NCI-H146 (cell line): ENCODE measurements at places on chromosomes 12 and 14.

DNA sequence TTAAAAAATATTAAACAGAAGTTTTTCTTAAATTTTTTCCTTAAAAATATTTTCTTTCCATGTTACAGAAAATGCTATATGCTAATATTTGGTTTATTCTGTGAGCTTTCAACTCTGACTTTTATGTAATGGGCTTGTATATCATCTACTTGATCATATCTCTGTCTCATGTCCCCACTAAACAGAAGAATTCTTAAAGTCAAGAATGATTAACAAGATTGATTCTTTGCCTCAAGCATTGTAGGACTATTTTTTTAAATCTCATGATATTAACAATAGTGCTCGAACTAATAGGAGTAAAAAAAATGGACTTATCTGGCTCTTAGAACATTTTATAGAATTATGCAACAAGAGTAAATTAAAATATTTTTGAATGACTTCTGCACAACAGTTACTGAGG is 206.3 kb downstream of the C12orf50 start:
- DNase-seq, result no peak

- no peak for DNase-seq
Measured at GRCh38 chr12:102993537-102993936, 36.1 kb downstream of the ASCL1 start.

GRCh38 chr14:89093083-89093730 is 268.8 kb downstream of the TTC8 start:
- no peak for DNase-seq

- DNase-seq, result no peak
Measured at GRCh38 chr12:64278421-64278820, 56.3 kb upstream of the KICS2 start.

- peak; percentile 95 for DNase-seq
Measured at GRCh38 chr12:10364815-10365622, 24.8 kb downstream of the KLRK1 start.

GRCh38 chr12:132163041-132163910 is 19.0 kb downstream of the NOC4L start:
- DNase-seq, result peak; percentile 11

- no peak for DNase-seq
Measured at GRCh38 chr12:14810167-14810952, 3.6 kb downstream of the SMCO3 start.

GRCh38 chr12:24993793-24994192 is 44.9 kb upstream of the BCAT1 start:
- no peak for DNase-seq

DNA sequence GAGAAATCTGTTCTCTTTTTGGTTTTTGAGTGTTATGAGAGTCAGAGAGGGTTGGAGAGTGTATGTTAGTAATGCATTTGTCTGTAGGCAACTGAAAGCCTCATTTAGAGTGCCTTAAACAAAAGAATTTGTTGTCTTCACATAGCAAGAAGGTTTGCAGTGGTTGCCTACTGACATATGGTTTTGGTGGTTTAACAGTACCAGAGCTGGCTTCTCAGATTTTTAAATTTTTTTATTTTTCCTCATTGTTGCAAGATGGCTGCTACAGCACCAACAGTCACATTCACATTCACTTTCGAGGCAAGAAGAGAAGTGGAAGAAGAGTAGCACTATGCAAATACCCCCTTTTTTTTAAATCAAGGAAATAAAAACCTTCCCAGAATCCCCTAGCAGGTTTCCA is 106.5 kb downstream of the ADCK1 start:
- no peak for DNase-seq

- no peak for DNase-seq
Measured at GRCh38 chr12:60269611-60270269, 673.9 kb downstream of the SLC16A7 start.

DNA sequence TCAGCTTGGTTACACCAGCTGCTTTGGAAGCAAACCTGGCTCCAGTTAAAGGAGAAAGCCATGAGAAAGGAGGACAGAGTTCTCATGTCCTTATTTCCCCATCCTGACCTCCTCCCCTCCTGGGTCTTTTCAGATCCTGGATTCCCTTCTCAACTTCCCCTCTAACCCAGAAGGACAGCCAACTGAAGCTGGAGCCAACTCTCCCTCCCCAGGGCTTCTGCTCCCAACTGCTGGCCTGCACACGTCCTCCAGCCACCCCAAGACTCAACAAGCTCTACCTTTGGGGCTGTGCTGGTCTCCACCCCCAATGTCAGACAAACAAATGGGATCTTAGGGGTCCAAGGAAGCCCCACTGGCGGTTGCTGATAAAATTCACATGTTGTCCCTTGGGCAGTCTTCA is 651.1 kb upstream of the TBX3 start:
- no peak for DNase-seq

GRCh38 chr14:55914771-55915170 is 203.4 kb upstream of the PELI2 start:
- DNase-seq, result no peak

- peak; percentile 22 for DNase-seq
Measured at GRCh38 chr12:30450872-30451271, 244.8 kb downstream of the IPO8 start.

- no peak for DNase-seq
Measured at GRCh38 chr14:68753690-68754089, 39.2 kb downstream of the ZFP36L1 start.

DNA sequence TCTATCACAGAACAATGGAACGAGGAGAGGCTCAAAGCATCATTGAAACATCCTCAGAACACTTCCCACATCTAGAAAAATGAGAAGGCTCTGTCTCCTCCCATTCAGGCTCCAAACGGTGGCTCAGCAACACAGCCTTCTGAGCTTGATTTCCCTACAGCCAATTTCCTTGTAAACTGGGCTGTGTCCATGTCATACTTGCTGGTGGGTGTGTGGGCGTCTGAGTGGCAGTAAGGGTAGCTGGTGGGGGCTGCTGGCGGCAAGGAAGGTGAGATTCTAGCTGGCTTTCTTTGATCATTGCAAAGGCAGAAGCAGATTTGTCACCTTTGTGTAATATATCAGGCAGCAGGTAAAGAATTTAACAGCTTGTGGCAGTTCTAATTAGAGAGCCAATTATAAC is 163.7 kb downstream of the CALM1 start:
- DNase-seq, result peak; percentile 55

- peak; percentile 39 for DNase-seq
Measured at GRCh38 chr12:107236824-107237511, 143.6 kb upstream of the CRY1 start.

- DNase-seq, result no peak
Measured at GRCh38 chr14:73924337-73924736, 25.6 kb downstream of the FAM161B start.
